GM10248 (cell line): ENCODE measurements at places on chromosomes 6 and 20.

- DNase-seq: no peak
Measured at GRCh38 chr6:153872946-153873345, 166.1 kb upstream of the OPRM1 start.

DNA sequence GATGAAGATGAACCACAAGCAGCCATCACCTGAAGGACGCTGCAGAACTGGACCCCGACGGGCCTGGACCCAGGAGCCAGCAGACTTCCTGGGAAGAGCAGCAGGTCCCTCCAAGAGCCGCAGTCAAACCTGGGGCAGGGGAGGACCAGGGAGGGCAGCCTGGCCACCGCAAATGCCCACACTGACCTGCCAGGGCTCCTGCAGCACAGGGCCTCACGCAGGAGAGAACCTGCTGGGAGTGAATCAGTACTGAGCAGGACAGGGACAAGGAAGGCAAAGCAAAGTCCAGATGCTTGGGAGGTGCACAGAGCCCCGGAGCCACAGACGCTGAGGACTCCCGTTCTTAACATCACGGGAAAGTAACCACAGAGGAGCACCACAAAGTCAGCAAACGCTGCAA lies 75.2 kb downstream of the TAF4 start:
- no peak for DNase-seq

DNA sequence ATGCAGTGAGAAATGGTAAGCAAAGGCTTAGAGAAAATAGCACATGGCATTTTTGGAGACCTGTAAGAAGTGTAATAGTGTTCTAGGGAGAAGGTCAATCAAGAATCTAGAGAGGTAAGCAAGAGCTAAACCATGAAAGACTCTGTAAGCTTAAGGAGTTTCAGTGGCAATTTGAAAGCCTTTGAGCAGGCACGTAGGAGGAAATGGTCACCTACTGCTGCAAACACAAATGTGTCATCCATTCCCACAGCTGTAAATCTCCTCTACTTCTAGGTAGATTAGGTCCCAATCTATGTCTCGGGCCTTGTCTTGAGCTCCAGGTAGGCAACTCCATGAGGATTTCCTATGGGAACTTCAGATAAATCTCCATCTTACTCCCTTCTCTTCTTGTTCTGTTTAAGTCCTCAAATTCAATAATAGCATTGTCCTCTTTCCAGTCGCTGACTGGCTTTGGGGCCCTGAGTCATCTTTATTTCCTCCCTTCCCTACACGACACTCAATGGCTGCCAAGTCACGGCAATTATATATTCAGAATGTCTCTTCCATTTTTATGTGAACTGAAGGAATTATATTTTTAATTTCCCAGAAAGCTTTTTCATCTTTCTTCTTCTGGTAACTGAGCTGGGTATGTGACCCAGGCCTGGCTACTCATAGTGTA lies 24.2 kb upstream of the PAQR8 start:
- peak; percentile 42 for DNase-seq

DNA sequence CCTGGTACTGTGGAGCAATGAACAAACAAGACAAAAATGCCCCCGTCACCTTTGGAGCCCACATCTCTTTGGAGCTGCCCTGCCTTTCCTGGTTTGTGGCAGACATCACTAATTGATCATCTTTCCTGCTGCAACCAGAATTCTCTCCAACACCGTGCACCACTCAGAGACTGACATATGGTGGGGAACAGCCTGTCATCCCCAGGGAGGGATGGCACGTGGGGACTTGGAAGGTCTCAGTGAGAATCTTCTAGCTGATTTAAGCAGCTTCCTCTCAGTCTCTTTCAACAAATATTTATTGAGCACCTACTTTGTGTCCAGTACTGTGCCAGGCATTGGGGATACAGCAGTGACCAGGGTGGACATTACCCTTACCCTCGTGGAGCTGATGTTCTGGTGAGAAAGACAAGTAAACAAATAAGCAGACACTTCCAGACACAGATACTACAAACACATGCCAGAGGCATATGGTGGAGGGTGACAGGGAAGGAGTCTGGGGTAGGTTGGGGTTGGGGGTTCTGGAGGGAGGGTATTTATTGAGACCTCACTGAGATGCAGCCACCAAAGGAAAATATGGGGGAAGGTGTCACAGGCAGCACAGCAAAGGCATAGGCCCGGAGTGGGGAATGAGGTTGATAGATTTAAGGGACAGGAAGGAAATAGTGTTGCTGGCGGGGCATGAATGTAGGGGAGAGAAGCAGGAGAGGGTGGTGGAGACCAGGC lies 82.3 kb downstream of the CEBPB start:
- DNase-seq: no peak
